ENCODE measurements at places on chromosomes 7 and 10. TPM values are rescaled to one million over a fixed set of nuclear protein-coding genes. Genes with fewer than 3 reads are reported as not detected.

DNA sequence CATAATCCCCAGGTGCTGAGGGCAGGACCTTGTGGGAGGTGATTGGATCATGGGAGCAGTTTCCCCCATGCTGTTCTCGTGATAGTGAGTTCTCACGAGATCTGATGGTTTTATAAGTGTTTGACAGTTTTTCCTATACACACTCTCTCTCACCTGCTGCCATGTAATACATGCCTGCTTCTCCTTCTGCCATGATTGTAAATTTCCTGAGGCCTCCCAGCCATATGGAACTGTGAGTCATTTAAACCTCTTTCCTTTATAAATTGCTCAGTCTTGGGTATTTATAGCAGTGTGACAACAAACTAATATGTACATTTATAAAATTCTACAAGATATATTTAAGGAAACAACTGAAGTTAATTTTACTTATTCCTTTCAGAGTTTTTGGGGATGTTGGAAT lies 170.8 kb upstream of the BET1 start:
- H3K36me3 ChIP-seq, result no peaks in the 10 kb centered on the region
- no peak for DNase-seq
- no peak overlapping the region for H3K4me3 ChIP-seq

LUC7L2 gene
- 192 TPM for total RNA-seq

DNA sequence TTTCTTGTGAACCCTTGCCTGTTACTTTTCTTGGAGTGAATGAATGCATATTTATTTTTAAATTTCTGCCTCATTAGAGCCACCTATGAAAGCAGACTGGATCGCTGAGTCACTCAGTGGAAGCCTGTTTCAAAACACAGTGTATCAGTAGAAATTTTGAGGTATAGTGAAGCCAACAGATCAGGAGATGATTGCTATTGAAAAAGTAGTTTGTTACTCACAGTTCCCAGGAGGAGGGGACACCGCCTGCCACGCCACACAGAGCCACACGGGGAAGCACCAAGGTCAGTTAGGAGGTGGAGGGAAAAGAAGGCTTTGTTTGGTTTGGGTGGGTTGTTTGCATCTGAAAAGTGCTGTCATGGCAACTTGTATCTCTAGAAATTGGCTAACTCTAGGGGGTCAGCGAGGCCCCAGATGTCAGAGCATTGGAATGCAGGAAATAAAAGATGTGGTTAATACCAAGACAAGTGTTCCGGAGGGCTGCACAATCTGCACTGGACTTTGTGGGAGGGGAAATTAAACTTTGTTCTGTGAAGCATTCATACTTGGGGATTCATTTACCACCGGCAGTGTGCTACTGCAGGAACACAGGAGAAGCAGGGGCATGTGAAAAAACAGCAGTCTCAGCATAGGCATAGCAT lies 106.4 kb upstream of the SDK1 start:
- H3K4me1 ChIP-seq, result no peaks in the 10 kb centered on the region
- H3K27ac ChIP-seq, result no peak overlapping the region
- no peaks in the 10 kb centered on the region for H3K27me3 ChIP-seq
- H3K4me3 ChIP-seq, result no peak overlapping the region
- no peak for DNase-seq

MACC1 gene
- 0.26 TPM for total RNA-seq

AS3MT gene
- total RNA-seq, result 0.75 TPM

- no peaks in the 10 kb centered on the region for H3K36me3 ChIP-seq
- no peak overlapping the region for H3K4me3 ChIP-seq
- no peak for DNase-seq
- no peaks in the 10 kb centered on the region for H3K27me3 ChIP-seq
Observed at GRCh38 chr7:144768633-144769032, 67.2 kb downstream of the TPK1 start.

GRCh38 chr10:73577788-73578187 lies 13.4 kb downstream of the USP54 start:
- H3K27me3 ChIP-seq, result no peaks in the 10 kb centered on the region
- DNase-seq, result no peak
- H3K4me3 ChIP-seq, result no peak overlapping the region
- no peak overlapping the region for H3K27ac ChIP-seq
- no peaks in the 10 kb centered on the region for H3K36me3 ChIP-seq
- no peaks in the 10 kb centered on the region for H3K4me1 ChIP-seq

GRCh38 chr7:41199136-41199535 lies 503.8 kb downstream of the INHBA start:
- H3K36me3 ChIP-seq, result no peaks in the 10 kb centered on the region
- H3K27me3 ChIP-seq, result no peaks in the 10 kb centered on the region
- H3K4me3 ChIP-seq, result no peak overlapping the region
- H3K4me1 ChIP-seq, result no peaks in the 10 kb centered on the region

GRCh38 chr10:52232561-52233350 lies 81.3 kb upstream of the DKK1 start:
- H3K27me3 ChIP-seq, result no peaks in the 10 kb centered on the region
- H3K4me3 ChIP-seq, result no peak overlapping the region
- no peaks in the 10 kb centered on the region for H3K4me1 ChIP-seq
- DNase-seq, result no peak
- no peak overlapping the region for H3K27ac ChIP-seq
- H3K36me3 ChIP-seq, result no peaks in the 10 kb centered on the region

LEP gene
- total RNA-seq, result not detected

DNA sequence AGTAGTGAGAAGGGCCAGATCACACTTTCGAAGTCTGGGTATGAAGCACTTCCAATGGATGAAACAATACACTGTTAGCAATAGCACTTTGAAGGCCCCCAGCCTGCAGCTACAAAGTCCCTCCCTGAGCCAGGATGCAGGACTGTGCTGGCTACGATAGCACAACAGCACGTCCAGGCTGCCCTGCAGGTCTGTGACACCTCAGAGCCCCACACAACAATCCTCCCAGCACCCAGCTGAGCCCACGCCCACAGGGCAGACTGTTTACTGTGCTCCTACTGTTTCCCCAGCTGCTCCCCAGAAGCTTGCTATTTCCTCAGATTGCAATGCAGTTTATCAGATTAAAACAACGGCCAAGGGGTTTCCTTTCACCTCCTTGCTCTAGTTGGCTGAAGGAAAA lies 71.4 kb downstream of the HTR5A start:
- H3K27me3 ChIP-seq, result peaks cover 2% of the 10 kb centered on the region
- no peak for DNase-seq
- no peak overlapping the region for H3K4me3 ChIP-seq
- H3K4me1 ChIP-seq, result no peaks in the 10 kb centered on the region

- H3K36me3 ChIP-seq, result no peaks in the 10 kb centered on the region
- H3K4me3 ChIP-seq, result no peak overlapping the region
- H3K4me1 ChIP-seq, result no peaks in the 10 kb centered on the region
- no peaks in the 10 kb centered on the region for H3K27me3 ChIP-seq
- H3K27ac ChIP-seq, result no peak overlapping the region
- DNase-seq, result no peak
Observed at GRCh38 chr10:60048091-60048501, 141.7 kb upstream of the CCDC6 start.

- H3K36me3 ChIP-seq, result no peaks in the 10 kb centered on the region
- no peaks in the 10 kb centered on the region for H3K27me3 ChIP-seq
- no peak overlapping the region for H3K4me3 ChIP-seq
- H3K4me1 ChIP-seq, result peaks cover 29% of the 10 kb centered on the region
Observed at GRCh38 chr10:5550621-5551530, 26.1 kb downstream of the CALML3 start.

WAPL gene
- 51.1 TPM for total RNA-seq
